ENCODE measurements at places on chromosomes 2 and 18. TPM values are rescaled to one million over a fixed set of nuclear protein-coding genes. Genes with fewer than 3 reads are reported as not detected.
A peak's percentile ranks its signal among the peaks of the same experiment; 100 is the strongest.

DNA sequence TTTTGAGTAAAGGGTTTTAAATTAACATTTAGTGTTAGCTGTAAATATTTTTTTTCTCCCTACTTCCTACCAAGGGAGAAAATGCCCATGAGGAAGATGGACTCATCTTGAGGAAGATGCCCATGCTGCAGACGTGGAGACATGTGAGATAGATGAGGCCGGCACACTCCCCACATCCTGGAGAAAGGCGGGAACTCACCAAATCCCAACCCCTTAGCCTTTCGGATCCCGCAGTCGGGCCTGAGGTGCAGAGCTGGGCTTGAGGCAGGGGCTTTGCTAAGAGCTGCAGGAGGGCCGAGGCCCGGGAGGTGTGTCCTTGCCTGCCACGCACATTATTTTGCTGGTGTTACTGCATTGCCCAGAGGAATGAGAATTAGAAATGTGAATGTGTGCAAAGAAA, 137.9 kb downstream of the NAPG start:
- H3K4me3 ChIP-seq: no peak overlapping the region
- no peaks in the 10 kb centered on the region for H3K4me1 ChIP-seq
- H3K36me3 ChIP-seq: no peaks in the 10 kb centered on the region
- H3K27ac ChIP-seq: no peak overlapping the region

GRCh38 chr2:54457323-54458023, 1.3 kb downstream of the SPTBN1 start:
- DNase-seq: no peak
- peaks cover 41% of the 10 kb centered on the region for H3K27me3 ChIP-seq
- H3K4me1 ChIP-seq: peaks cover 18% of the 10 kb centered on the region
- no peaks in the 10 kb centered on the region for H3K36me3 ChIP-seq
- H3K27ac ChIP-seq: no peak overlapping the region
- peak overlapping the region; percentile 90 for H3K4me3 ChIP-seq

DNA sequence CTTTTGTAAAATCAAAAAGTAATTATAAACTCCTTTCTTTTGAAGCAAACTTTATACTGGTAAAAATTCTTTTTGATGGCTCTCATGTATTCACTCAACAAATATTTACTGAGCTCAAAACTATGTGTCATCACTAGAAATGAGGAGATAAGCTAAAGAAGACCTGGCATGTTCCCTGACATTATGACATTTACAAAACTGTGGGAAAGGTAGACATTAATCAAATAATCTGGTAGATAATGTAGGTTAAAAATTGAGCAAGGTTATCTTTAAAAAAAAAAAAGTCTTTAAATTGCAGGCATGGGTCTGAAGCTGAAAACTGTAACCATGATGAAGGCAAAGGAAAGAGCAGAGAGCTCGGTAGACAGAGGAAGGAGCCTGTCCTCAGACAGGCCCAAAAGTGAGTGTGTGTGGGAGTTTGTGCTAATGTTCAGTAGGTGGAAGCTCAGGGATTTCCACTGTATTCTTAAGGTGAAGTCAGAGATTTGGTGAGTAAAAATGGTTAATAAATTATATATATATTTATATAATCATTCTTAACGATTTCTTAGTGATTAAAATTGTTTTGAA, 612.9 kb downstream of the LRP1B start:
- H3K36me3 ChIP-seq: no peaks in the 10 kb centered on the region
- DNase-seq: no peak
- no peak overlapping the region for H3K4me3 ChIP-seq

GRCh38 chr18:9782073-9782857, 74.2 kb downstream of the RAB31 start:
- H3K27me3 ChIP-seq: peaks cover 12% of the 10 kb centered on the region
- peaks cover 2% of the 10 kb centered on the region for H3K4me1 ChIP-seq
- no peak overlapping the region for H3K4me3 ChIP-seq
- no peak overlapping the region for H3K27ac ChIP-seq
- no peak for DNase-seq
- no peaks in the 10 kb centered on the region for H3K36me3 ChIP-seq

- H3K4me3 ChIP-seq: no peak overlapping the region
- H3K4me1 ChIP-seq: no peaks in the 10 kb centered on the region
- no peak overlapping the region for H3K27ac ChIP-seq
- no peaks in the 10 kb centered on the region for H3K36me3 ChIP-seq
- no peak for DNase-seq
Measured at GRCh38 chr2:148593421-148593820, 51.1 kb upstream of the EPC2 start.

- no peaks in the 10 kb centered on the region for H3K4me1 ChIP-seq
- no peak overlapping the region for H3K27ac ChIP-seq
- DNase-seq: no peak
- H3K36me3 ChIP-seq: no peaks in the 10 kb centered on the region
- no peaks in the 10 kb centered on the region for H3K27me3 ChIP-seq
Measured at GRCh38 chr2:220915092-220915623, 656.9 kb downstream of the EPHA4 start.

GRCh38 chr2:147945660-147946059, 74.9 kb downstream of the ORC4 start:
- no peaks in the 10 kb centered on the region for H3K4me1 ChIP-seq
- no peaks in the 10 kb centered on the region for H3K36me3 ChIP-seq
- H3K27ac ChIP-seq: no peak overlapping the region
- DNase-seq: no peak
- H3K27me3 ChIP-seq: no peaks in the 10 kb centered on the region

- H3K36me3 ChIP-seq: no peaks in the 10 kb centered on the region
- DNase-seq: no peak
- no peaks in the 10 kb centered on the region for H3K4me1 ChIP-seq
- no peaks in the 10 kb centered on the region for H3K27me3 ChIP-seq
- H3K27ac ChIP-seq: no peak overlapping the region
Measured at GRCh38 chr2:212672186-212672585, 133.6 kb upstream of the ERBB4 start.

DNA sequence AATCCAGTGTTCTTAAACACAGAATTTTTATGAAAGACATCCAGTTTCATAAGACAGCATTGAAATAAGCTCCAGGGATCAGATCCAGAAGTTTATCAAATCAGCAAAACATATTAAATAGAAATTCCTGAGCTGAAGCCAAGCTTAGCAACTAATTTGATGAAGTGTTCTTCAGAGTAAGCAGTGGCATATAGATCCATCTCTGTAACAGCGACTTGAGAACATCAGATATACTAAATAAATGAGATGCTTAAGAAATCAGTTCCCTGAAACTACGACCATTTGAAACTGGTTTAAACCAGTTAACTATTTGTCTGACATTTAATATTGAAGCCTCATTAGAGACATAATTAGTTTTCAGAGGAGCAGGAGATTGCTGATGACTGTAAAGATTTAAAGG, 34.1 kb downstream of the PPP1R1C start:
- no peaks in the 10 kb centered on the region for H3K4me1 ChIP-seq
- no peak for DNase-seq
- H3K27ac ChIP-seq: no peak overlapping the region
- H3K27me3 ChIP-seq: peaks cover 7% of the 10 kb centered on the region

- H3K4me3 ChIP-seq: no peak overlapping the region
- peak; percentile 54 for DNase-seq
- no peaks in the 10 kb centered on the region for H3K27me3 ChIP-seq
- no peaks in the 10 kb centered on the region for H3K36me3 ChIP-seq
- peaks cover 28% of the 10 kb centered on the region for H3K4me1 ChIP-seq
Measured at GRCh38 chr18:79400091-79400590, 4.4 kb downstream of the NFATC1 start.

DNA sequence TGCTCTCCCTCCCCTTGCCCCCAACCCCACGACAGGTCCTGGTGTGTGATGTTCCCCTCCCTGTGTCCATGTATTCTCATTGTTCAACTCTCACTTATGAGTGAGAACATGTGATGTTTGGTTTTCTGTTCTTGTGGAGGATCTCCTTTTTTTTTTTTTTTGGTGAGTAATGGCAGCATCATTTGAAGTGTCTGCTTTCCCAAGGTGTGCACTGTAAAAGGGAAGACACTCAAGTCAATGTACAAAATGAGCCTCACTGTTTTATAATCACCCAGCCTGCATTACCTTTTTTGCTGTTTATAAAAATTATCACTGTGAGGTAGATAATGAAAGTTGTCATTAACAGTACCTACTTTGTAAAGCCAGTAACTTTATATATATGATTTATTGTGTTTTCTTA, 56.9 kb downstream of the INSIG2 start:
- H3K27me3 ChIP-seq: peaks cover 15% of the 10 kb centered on the region
- no peak overlapping the region for H3K27ac ChIP-seq
- no peak overlapping the region for H3K4me3 ChIP-seq
- DNase-seq: no peak

DNA sequence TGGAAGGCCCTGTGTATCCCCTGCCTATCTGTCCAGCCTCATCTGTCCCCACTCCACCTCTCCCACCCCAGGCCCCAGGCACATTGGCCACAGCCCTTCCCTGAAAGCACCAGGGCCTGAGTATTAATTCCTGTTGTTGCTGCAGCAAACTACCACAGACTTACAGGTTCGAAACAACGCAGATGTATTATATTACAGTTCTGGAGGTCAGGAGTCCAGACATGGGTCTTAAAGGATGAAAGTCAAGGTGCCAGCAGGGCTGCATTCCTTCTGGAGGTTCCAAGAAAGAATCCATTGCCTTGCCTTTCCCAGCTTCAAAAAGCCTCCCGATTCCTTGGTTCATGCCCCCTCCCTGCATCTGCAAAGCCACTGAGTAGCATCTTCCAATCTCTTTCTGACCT, 78.7 kb upstream of the LAPTM4A start:
- H3K27me3 ChIP-seq: peaks cover 8% of the 10 kb centered on the region
- H3K36me3 ChIP-seq: no peaks in the 10 kb centered on the region
- H3K4me3 ChIP-seq: no peak overlapping the region

DNA sequence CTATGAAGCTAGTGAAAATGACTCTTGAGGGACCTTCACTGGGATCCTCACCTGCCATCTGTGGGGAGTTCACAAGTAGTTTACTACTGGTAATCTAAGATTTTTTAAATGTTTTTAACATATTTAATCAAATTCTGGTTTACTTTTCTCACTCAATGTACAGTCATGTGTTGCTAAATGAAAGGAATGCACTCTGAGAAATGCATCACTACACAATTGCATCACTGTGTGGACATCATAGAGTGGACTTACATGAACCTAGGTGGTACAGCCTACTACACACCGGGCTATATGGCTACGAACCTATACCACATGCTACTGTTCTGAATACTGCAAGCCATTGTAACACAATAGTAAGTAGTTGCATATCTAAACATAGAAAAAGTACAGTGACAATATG, 528.0 kb downstream of the BCL11A start:
- H3K4me3 ChIP-seq: no peak overlapping the region
- no peaks in the 10 kb centered on the region for H3K27me3 ChIP-seq
- no peak overlapping the region for H3K27ac ChIP-seq
- no peak for DNase-seq
- peaks cover 7% of the 10 kb centered on the region for H3K4me1 ChIP-seq

DNA sequence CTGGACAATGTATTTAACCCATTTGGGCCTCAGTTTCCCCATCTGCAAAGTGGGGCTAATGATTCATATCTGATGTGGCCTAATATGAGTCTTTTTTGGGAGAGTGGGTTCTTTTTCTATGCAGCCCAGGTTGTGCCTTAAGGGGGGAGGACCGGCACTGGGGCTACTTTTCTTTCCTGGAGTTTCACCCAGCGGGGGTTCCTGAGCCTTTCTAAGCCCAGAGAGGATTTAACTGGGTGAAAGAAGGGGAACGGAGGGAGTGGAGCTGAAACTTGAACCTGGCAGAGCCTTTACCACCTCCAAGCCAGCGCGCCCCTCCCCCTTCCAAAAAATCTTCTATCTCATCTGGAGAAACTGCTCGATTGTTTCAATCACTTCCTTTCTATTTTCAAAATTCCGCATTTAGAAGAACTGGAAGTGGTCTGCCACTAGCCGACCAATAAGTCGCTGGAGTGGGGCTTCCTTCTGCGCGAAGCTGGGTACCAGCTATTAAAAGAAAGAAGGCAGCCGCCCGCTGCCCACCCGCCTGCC, 205.0 kb upstream of the SMAD2 start:
- H3K27ac ChIP-seq: no peak overlapping the region
- no peak for DNase-seq
- H3K36me3 ChIP-seq: no peaks in the 10 kb centered on the region
- peaks cover 12% of the 10 kb centered on the region for H3K4me1 ChIP-seq
- no peak overlapping the region for H3K4me3 ChIP-seq

GRCh38 chr18:3135536-3135935, 84.2 kb downstream of the MYOM1 start:
- no peaks in the 10 kb centered on the region for H3K27me3 ChIP-seq
- H3K4me1 ChIP-seq: no peaks in the 10 kb centered on the region
- H3K4me3 ChIP-seq: no peak overlapping the region
- H3K36me3 ChIP-seq: no peaks in the 10 kb centered on the region
- H3K27ac ChIP-seq: no peak overlapping the region

- no peak overlapping the region for H3K27ac ChIP-seq
- H3K4me3 ChIP-seq: no peak overlapping the region
- H3K36me3 ChIP-seq: no peaks in the 10 kb centered on the region
- peaks cover 1% of the 10 kb centered on the region for H3K4me1 ChIP-seq
Measured at GRCh38 chr2:8103085-8103708, 578.7 kb upstream of the ID2 start.

DNA sequence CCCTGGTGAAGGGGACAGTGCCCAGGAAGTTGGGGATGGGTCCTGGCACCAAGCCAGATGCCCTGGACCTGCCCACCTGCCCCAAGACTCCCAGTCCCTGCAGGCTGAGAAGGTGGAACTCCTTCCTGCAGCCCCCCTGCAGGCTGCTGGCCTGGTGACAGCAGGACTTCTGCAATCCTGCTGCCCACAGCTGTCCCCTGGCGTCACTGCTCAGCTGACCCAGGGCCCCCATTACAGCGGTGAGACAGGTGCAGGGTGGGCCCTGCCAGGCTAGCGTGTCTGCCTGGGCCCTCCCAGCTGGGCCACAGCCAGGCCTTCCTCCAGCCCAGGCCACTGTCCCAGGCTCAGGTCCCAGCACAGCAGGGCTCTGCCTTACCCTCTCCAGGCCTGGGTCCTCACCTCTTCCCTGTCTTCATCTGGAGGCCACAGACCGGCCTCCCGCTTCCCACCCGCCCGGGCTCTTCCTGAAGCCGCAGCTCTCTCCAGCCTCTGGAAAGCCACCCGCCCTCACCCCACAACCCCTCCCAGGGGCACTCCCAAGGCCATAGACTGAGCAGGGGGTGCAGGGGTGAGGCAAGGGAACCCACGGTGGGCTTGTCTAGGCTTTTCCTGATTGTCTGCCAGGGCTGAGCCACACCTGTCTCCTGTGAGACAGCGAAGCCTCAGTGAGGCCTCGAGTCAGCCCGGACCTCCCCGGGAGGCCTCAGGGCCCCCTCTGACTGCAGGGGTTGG, 8.8 kb upstream of the ERFE start:
- no peaks in the 10 kb centered on the region for H3K27me3 ChIP-seq
- DNase-seq: no peak
- H3K4me1 ChIP-seq: no peaks in the 10 kb centered on the region

GRCh38 chr18:13437034-13437433, 218.5 kb downstream of the LDLRAD4 start:
- H3K4me3 ChIP-seq: peak overlapping the region; percentile 86
- no peaks in the 10 kb centered on the region for H3K36me3 ChIP-seq
- no peaks in the 10 kb centered on the region for H3K27me3 ChIP-seq
- DNase-seq: no peak
- peak overlapping the region; percentile 87 for H3K27ac ChIP-seq
- H3K4me1 ChIP-seq: peaks cover 40% of the 10 kb centered on the region

RFX8 gene
- polyA plus RNA-seq: not detected

STAT4 gene
- 75.8 TPM for polyA plus RNA-seq

SCG2 gene
- polyA plus RNA-seq: not detected

ALPP gene
- polyA plus RNA-seq: not detected

SLC9A4 gene
- polyA plus RNA-seq: not detected

MROH2A gene
- not detected for polyA plus RNA-seq

GAREM1 gene
- polyA plus RNA-seq: 2.3 TPM

ITGB6 gene
- polyA plus RNA-seq: not detected

All from naive thymus-derived CD8-positive, alpha-beta T cell (primary cell).